Heart right ventricle (tissue), 16 donors: ENCODE measurements at places on chromosomes 12 and 14. TPM values are rescaled to one million over a fixed set of nuclear protein-coding genes. Genes with fewer than 3 reads are reported as not detected.

The AQP6 gene
- total RNA-seq: not detected

The ADAM21 gene
- 0.10 TPM for total RNA-seq

The PPP4R4 gene
- not detected for total RNA-seq

The KRT74 gene
- not detected for total RNA-seq

The KRT7 gene
- 10.8 TPM for total RNA-seq

The ARG2 gene
- 2.0 TPM for total RNA-seq

The IFNG-AS1 gene
- 0.13 TPM for total RNA-seq

The HAL gene
- total RNA-seq: 0.15 TPM

The STAB2 gene
- total RNA-seq: 0.17 TPM

The PTGER2 gene
- 0.19 TPM for total RNA-seq

The YEATS4 gene
- 10.4 TPM for total RNA-seq

The GLTP gene
- total RNA-seq: 18.0 TPM

DNA sequence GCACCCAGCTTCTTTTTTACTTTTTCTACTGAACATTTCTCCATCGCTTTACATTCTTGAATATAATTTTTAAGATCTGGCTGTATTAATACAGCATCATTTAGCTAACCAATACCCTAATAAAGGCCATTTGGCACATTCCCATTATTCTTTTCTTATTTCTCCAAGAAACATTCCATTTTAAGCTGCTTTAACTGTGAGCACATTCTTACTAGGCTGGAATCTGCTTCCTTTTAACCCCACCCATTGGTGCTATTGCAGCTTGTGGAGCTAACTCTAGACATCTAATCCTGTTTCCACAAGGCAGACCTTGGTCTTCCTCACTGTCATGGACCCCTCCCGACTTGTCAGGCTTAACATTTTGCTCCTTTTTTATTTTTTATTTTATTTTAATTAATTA, 15.2 kb downstream of the CALM1 start:
- DNase-seq: no peak
- H3K27ac ChIP-seq: no peak overlapping the region
- H3K4me1 ChIP-seq: peaks cover 20% of the 10 kb centered on the region
- no peak overlapping the region for H3K4me3 ChIP-seq
- H3K27me3 ChIP-seq: no peaks in the 10 kb centered on the region
- no peaks in the 10 kb centered on the region for H3K36me3 ChIP-seq

GRCh38 chr14:72616294-72616693, 277.6 kb downstream of the DPF3 start:
- no peak overlapping the region for H3K4me3 ChIP-seq
- no peaks in the 10 kb centered on the region for H3K36me3 ChIP-seq
- no peaks in the 10 kb centered on the region for H3K27me3 ChIP-seq
- no peak for DNase-seq
- peak overlapping the region; percentile 83 for H3K27ac ChIP-seq

GRCh38 chr14:94933486-94933885, 163.6 kb upstream of the GSC start:
- no peak overlapping the region for H3K27ac ChIP-seq
- DNase-seq: no peak
- H3K36me3 ChIP-seq: no peaks in the 10 kb centered on the region
- no peak overlapping the region for H3K4me3 ChIP-seq
- peaks cover 12% of the 10 kb centered on the region for H3K4me1 ChIP-seq

DNA sequence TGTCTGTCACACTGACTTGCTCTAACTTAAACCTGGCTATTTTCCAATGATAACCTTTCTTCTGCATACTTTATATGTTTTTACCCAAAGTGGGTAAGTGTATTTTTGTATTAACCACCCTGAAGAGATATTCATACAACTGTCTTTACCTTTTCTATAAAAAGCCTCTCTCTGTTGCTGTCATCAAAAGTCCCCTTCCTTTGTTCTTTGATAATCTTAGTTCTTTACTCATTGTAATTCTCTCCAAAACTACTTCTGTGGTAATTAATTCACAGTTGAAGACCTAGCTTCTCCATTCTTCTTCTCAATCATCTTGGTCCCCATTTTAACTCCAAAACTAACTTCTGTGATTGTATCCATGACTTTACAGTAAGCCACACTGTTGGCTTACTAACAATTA, 479.7 kb upstream of the MGAT4C start:
- no peak overlapping the region for H3K4me3 ChIP-seq
- H3K27ac ChIP-seq: no peak overlapping the region
- no peaks in the 10 kb centered on the region for H3K4me1 ChIP-seq

DNA sequence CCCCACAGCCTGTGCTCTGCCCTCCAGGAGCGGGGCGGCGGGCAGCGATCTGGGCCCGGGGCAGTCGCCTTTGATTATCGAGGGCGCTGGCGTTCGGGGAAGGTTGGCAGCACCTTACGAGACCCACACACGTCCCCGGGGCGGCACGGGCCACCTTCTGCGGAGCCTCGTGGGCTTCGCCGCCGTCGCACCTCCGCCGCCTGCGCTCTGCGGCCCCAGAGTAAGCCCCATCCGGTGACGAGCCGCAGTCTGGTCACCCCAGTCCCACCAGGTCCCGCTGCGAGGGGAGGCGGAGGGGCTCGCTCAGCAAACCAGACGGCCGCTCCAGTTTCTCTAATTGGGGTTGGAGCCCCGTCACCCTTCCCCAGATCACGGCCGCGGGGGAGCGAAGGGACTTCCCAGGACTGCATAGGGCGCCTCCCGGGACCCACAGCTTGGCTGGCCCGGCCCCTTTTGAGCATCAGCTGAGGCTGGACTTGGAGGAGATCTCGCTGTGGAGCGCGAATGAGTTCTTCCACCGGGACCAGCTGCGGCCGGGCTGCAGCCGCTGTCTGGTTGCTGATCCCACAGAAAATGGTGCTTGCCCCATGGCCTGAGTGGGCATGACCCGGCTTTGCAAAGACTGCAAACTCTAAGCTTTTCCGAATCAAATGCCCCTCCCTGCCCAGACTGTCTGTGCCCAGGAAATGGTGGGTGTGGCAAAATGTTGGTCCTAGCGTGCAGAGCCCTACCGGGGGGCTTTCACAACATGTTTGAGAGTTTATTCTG, 560 bp downstream of the LGALS3 start:
- peaks cover 22% of the 10 kb centered on the region for H3K36me3 ChIP-seq
- DNase-seq: peak; percentile 76
- peak overlapping the region; percentile 96 for H3K27ac ChIP-seq
- no peaks in the 10 kb centered on the region for H3K4me1 ChIP-seq

- H3K4me1 ChIP-seq: no peaks in the 10 kb centered on the region
- H3K4me3 ChIP-seq: no peak overlapping the region
- no peaks in the 10 kb centered on the region for H3K36me3 ChIP-seq
- no peak overlapping the region for H3K27ac ChIP-seq
- DNase-seq: no peak
These were observed 189.2 kb upstream of the RASSF8 start for GRCh38 chr12:25769082-25769945.

DNA sequence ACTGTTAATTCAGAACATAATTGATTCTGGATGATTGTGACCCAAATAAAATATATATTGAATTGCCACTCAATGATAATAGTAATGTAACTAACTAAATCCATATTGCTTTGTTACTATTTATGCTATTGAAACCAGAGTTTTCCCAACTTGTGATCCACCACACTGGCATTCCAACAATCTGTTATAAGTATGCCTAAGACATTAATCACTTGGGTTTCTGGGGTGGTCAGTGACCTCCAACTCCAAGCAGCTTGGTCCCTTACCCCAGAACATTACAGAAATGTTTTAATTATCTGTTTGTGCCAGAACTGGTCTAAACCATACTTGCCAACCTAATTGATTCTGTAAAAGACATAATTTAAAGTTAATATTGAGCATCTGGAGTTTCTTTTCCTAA, 14.6 kb downstream of the CAPS2 start:
- H3K36me3 ChIP-seq: no peaks in the 10 kb centered on the region
- no peak overlapping the region for H3K27ac ChIP-seq
- H3K27me3 ChIP-seq: no peaks in the 10 kb centered on the region
- H3K4me1 ChIP-seq: no peaks in the 10 kb centered on the region
- DNase-seq: no peak

DNA sequence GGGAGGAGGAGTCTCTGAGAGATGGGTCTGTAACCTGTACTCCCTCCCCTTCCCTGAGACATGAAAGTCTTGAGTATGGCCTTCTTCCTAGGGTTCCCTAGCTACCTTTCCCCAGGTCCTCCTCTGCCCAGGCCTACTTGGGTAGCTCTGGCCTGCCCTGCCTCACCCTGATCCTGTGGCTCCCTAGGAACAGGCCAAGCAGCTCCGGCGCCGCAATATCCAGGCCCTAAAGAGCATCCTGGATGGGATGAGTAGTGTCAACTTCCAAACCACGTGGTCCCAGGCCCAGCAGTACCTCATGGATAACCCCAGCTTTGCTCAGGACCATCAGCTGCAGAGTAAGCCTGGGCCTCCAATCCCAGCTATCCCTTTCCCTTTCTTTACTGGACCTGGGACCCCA, 12.3 kb downstream of the PRPF40B start:
- peaks cover 5% of the 10 kb centered on the region for H3K4me1 ChIP-seq
- DNase-seq: no peak
- H3K27me3 ChIP-seq: no peaks in the 10 kb centered on the region
- H3K27ac ChIP-seq: no peak overlapping the region

GRCh38 chr12:121084229-121084628, 45.2 kb upstream of the OASL start:
- no peak overlapping the region for H3K27ac ChIP-seq
- H3K27me3 ChIP-seq: no peaks in the 10 kb centered on the region
- no peak for DNase-seq
- H3K4me3 ChIP-seq: no peak overlapping the region

- no peak for DNase-seq
- no peak overlapping the region for H3K27ac ChIP-seq
- H3K27me3 ChIP-seq: no peaks in the 10 kb centered on the region
- peaks cover 3% of the 10 kb centered on the region for H3K36me3 ChIP-seq
- H3K4me1 ChIP-seq: peaks cover 19% of the 10 kb centered on the region
These were observed 15.3 kb downstream of the CLIP1 start for GRCh38 chr12:122407208-122407607.

DNA sequence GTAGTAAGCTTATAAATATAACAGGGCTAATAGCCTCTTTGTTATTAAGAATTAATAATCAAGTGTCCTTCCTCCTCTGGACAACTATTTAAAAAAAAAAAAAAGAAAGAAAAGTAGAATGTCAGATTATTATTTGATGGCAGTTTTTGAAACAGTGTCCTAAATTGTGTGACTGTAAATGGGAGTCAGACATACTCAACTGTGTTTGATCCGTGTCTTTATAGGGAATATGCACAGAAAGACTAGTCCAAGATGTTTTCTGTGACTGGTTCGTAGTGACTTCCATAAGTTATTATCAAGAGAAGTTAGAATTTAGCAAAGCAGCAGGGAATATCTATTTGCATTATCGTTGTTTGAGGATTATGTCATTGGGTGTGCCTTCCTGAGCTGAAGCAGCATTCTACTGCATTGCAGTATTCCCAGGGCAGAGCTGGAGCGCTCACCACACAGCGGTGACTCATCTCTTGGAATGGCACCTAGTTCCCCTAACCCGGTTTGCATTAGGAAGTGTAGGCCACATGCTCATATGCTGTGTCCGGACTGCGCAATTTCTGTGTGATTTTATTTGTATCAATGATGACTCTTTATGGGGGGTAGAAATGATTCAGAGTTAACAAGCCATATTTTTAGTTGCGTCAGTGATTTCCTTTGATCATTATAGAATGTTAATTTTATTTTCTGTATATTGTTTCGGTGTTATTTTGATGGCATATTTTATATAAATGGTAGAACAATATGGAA, 7.9 kb downstream of the DYNC1H1 start:
- peaks cover 80% of the 10 kb centered on the region for H3K4me1 ChIP-seq
- no peaks in the 10 kb centered on the region for H3K27me3 ChIP-seq
- H3K27ac ChIP-seq: peak overlapping the region; percentile 73
- no peak overlapping the region for H3K4me3 ChIP-seq
- H3K36me3 ChIP-seq: peaks cover 23% of the 10 kb centered on the region

DNA sequence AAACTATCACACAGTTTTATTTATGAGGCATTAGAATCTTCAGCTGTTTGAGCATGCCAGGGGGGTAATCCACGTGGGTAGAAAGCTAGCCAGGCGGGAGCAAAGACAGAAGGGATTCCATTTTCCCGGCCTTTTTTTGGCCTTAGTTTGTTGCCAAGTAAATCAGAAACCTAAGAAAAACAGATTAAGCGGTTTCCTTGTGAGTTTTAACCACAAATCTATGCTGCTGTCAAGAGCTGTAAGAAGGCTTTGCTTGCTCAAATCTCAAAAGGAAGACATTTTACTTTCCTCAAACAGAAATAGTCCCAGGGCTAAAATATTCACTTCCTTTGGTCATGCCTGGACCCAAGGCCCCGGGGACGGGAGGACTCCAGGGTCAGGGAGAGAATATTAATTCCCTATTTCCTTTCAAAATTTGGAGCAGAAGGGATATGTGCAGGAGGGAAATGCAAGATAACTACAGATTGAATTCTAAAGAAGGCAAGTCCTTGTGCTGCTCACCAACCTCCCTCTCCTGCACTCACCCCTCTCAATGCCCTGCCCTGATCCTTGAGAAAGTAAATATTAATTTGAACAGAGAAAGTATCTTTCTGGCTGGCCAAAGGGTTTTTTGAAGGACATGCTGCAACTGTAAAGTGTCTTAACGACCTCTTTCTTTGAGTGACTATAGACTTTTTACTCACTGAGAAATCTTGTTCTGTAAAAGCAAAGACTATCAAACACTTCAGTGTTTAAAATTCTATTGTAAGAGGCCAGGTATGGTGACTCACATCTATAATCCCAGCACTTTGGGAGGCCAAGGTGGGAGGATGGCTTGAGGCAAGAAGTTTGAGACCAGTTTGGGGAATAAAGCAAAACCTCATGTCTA, 75.7 kb downstream of the HSD17B6 start:
- no peaks in the 10 kb centered on the region for H3K4me1 ChIP-seq
- DNase-seq: no peak
- no peaks in the 10 kb centered on the region for H3K27me3 ChIP-seq

- no peak overlapping the region for H3K4me3 ChIP-seq
- no peak overlapping the region for H3K27ac ChIP-seq
- peaks cover 43% of the 10 kb centered on the region for H3K36me3 ChIP-seq
- H3K4me1 ChIP-seq: no peaks in the 10 kb centered on the region
- DNase-seq: no peak
These were observed 45.4 kb downstream of the GPATCH2L start for GRCh38 chr14:76196980-76197695.

- H3K4me1 ChIP-seq: peaks cover 21% of the 10 kb centered on the region
- no peak for DNase-seq
- H3K27me3 ChIP-seq: no peaks in the 10 kb centered on the region
These were observed 28.5 kb upstream of the ANKRD9 start for GRCh38 chr14:102537981-102538601.

- peak overlapping the region; percentile 44 for H3K27ac ChIP-seq
- DNase-seq: no peak
- no peak overlapping the region for H3K4me3 ChIP-seq
- no peaks in the 10 kb centered on the region for H3K36me3 ChIP-seq
- peaks cover 41% of the 10 kb centered on the region for H3K4me1 ChIP-seq
These were observed 89.8 kb downstream of the CRADD start for GRCh38 chr12:93766796-93767523.
